Activated CD4-positive, alpha-beta memory T cell treated with anti-CD3 and anti-CD28 coated beads, Interleukin-2, amount 10 ng/mL, durations not matched to agents 7 days and 5 days (primary cell): ENCODE measurements at places on chromosomes 5 and 9. TPM values are rescaled to one million over a fixed set of nuclear protein-coding genes. Genes with fewer than 3 reads are reported as not detected.

IFNA2 gene
- total RNA-seq = not detected

UHRF2 gene
- 77.3 TPM for total RNA-seq

PCDHGA12 gene
- not detected for total RNA-seq

DNA sequence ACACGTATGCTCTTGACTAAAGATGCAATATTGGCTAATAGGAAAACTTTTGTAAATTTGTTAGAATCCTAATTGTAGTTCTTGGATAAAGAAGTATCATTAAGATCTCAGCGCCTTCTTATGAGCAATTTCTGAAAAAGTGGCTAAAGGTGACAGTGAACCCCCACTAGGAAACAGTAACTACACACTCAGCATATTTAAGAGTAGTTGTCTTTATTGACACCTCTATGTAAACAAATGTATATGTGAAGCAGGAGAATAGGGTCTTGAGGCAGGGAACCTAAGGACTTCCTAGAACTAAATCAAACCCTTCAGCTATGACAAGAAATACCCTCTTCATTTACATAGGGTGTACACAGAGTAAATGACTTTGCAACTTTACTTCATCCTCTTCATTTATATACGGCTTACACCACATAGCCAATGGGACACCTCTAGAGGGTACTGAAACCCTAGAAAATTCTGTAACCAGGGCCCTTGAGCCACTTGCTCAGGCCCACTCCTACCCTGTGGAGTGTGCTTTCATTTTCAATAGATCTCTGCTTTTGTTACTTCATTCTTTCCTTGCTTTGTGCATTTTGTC lies 2.8 kb downstream of the NIPSNAP3A start:
- H3K27ac ChIP-seq = no peak overlapping the region
- H3K4me1 ChIP-seq = peaks cover 26% of the 10 kb centered on the region
- no peak for DNase-seq
- H3K27me3 ChIP-seq = no peaks in the 10 kb centered on the region

COL15A1 gene
- 0.30 TPM for total RNA-seq

PCDHA10 gene
- total RNA-seq = not detected

GRCh38 chr5:26193626-26194025 lies 844.8 kb downstream of the CDH9 start:
- no peak overlapping the region for H3K4me3 ChIP-seq
- H3K27me3 ChIP-seq = no peaks in the 10 kb centered on the region
- H3K27ac ChIP-seq = no peak overlapping the region
- no peaks in the 10 kb centered on the region for H3K36me3 ChIP-seq
- no peaks in the 10 kb centered on the region for H3K4me1 ChIP-seq

- DNase-seq = peak; percentile 67
- H3K27ac ChIP-seq = peak overlapping the region; percentile 94
These were observed 51.1 kb downstream of the C9orf152 start for GRCh38 chr9:110156902-110157301.

HNRNPAB gene
- total RNA-seq = 186 TPM

SLC46A2 gene
- total RNA-seq = not detected

GRCh38 chr5:9082996-9083395 lies 462.9 kb downstream of the SEMA5A start:
- H3K27ac ChIP-seq = no peak overlapping the region
- no peak for DNase-seq
- H3K36me3 ChIP-seq = no peaks in the 10 kb centered on the region
- H3K4me1 ChIP-seq = no peaks in the 10 kb centered on the region
- H3K27me3 ChIP-seq = no peaks in the 10 kb centered on the region
- no peak overlapping the region for H3K4me3 ChIP-seq
